ENCODE measurements at places on chromosomes 13 and 19.

DNA sequence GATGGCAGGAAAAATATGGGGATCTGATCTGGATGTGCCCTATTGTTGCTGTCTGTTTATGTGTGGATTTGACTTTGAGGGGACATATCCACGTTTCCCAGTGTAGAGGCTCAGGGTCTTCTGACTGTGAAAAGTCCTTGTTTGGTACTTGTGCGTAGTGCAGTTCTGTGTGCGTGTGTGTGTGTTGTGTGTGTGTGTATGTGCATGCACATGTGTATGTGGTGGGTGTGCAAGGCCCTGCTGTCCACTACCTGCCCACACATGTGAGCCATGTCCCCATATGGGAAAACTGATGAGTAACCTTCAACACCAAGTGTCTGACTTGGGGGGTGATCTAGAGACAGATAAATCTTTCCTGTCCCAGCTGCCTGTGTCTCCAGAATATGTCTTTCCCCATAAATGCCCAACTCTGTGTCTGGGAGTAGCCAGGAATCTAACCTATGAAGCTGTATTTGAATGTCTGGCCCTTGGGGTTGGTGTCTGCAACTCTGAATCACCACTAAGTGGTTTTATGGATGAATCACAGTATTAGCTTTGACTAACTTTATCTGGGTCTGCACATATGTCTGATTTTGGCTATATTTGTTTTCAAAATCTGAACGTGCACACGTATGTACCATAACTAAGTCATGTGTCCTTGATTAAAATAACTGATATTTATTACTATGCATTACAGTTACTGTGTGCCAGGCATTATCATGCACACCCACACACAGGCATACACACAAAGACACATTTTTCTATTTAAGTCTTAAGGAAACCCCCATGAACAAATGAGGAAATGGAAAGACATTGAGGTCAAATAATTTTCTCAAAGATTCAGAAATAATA is 17.4 kb downstream of the KLK2 start:
- DNase-seq, result no peak

DNA sequence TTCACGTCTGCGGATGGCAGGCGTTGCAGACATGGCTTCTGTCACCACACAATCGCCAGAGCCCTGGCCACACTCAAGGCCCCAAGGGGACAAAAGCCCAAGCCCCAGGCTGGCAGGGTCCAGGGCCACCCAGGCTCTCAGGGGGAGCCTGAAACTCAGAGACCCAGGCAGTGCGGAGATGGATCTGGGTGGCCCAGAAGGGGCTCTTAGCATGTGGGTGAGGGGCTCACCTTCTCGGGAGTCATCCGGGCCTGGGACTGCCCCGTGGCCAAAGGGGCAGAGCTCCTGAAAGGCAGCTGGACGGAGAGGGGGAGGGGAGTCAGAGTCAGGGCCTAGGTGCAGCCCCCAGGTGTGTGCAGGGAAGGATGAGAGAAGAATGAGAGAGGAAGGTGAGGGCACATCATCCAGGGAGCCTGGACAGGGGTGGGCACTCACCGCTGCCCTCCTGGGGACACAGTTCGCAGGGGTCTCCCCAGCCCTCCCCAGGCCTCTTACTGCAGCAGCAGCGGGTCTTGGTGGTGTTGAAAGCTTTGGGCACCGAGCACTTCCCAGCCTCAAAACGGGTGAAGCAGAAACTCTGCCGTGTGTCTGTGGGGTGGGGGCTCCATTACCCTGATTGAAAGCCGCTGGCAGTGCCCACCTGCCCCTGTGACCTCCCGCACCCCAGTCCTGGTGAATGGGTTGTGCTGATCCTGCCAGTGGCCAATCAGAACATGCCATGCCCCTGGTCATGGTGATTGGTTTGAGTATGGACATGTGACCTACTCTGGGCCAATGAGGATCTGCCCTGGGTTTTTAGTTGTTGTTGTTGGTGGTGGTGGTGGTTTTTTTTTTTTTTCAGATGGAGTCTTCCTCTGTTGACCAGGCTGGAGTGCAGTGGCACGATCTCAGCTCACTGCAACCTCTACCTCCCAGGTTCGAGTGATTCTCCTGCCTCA is 37.4 kb downstream of the CCL25 start:
- no peak for DNase-seq

DNA sequence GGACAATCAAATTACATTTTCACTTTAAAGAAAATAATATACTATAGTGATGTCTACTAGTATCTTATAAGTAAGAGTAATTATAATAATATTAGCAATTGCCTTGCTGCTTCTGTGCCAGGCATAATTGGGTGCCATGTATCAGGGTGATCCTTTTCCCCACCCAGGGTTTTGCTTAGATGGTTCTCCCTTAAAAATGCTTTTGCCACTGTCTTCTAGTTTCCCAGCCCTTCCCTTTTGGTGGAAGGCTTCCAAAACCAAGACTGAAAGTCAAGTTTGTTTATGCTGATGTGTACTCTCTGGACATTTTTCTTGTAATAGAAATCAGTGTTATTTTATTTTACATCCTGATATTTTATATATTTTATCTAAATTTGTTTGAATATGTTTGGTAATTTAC is 77.8 kb downstream of the ITGBL1 start:
- no peak for DNase-seq

- no peak for DNase-seq
Measured at GRCh38 chr13:44275381-44275780, 98.2 kb upstream of the SERP2 start.

GRCh38 chr19:3163230-3163886 is 15.2 kb upstream of the S1PR4 start:
- DNase-seq, result peak; percentile 86

DNA sequence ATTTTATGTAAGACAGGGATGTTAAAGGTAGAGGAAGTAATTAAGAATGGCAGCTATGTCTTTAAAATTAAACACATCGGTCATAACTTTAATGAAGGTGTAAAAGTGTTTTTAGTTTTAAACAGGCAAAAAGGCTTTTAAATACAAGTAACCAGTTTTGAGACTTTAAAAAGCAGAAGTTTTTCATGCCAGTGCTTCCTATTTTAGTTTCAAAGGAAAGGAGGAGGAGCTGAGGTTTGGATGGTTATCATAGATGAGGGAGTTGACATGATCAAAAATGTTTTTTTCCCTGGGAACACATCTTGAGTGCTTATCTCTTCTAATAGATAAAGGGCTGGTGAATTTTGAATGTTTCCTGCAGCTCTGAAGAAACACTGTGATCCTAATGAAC is 42.9 kb downstream of the LRCH1 start:
- no peak for DNase-seq

- DNase-seq, result peak; percentile 86
Measured at GRCh38 chr13:30923418-30923817, 9.0 kb upstream of the TEX26 start.

GRCh38 chr19:43809762-43810696 is 7.8 kb upstream of the LYPD5 start:
- DNase-seq, result no peak

GRCh38 chr13:45393941-45394570 is 24.1 kb downstream of the SLC25A30 start:
- peak; percentile 36 for DNase-seq

DNA sequence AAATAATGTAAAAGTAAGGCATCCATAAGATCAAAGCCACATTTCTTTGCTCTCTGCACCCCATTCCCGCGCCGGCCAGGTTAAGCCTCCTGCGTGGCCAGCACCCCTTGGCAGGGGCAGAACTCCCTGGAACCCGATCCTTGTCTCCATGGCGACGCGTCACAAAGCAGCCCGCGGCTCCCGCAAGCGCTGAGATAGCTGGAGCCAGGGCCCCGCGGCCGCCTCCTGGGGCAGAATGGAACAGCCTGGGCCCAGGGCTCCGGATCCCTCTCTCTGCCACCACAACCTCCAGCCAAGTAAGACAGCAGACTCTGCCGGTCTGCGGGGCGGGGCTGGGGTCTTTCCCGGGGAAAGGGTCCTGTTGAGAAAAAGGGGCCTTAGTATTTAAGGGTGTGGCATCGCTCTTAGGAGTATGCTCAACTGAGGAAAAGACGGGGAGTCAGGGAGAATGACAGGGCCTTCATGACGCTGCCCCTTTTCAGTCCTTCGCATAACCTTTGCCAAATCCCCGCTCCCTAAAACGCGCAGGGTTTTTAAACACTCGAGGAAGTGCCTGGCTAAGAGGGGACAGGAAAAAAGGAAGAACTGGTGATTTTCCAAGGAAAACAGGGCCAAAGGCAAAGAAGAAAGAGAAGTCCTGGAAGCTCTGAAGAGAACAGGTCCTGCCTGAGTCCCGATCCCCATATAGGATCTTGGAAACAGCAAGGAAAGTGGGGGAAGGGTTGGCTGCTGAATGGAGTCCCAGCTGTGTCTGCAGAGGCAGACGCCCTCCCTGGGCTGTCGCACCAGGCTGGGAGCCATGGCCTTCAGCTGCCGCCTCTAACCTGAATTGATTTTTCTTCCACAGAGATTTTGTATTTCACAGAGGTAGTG is at the start of gene TEX26:
Gene TEX26, plus strand, starts transcription at position 176 of the 873 bp plus-strand sequence. Its CDS starts 60 bp downstream, at position 236.
- DNase-seq, result no peak

DNA sequence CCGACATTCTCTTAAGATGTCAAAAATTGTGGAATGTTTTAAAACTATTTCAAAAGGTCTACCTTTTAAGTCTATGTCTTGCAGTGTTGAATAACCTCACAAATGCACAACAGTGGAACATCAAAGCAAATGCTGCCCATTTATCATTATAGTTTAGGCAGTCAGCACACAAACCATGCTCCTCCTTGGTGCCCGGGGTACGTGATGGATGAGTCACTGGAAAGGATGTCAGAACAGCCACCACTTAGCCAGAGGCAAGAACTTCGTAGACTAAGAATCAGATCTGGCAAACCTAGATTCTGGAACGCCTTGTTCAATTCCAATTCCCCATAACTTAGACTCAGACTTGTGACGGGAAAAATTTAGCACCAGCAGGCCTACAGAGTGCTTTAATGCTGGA is 343.6 kb downstream of the FGF9 start:
- DNase-seq, result no peak

GRCh38 chr13:75216038-75216437 is 265.9 kb downstream of the TBC1D4 start:
- DNase-seq, result no peak

- no peak for DNase-seq
Measured at GRCh38 chr19:15759962-15760565, 22.3 kb downstream of the OR10H3 start.

DNA sequence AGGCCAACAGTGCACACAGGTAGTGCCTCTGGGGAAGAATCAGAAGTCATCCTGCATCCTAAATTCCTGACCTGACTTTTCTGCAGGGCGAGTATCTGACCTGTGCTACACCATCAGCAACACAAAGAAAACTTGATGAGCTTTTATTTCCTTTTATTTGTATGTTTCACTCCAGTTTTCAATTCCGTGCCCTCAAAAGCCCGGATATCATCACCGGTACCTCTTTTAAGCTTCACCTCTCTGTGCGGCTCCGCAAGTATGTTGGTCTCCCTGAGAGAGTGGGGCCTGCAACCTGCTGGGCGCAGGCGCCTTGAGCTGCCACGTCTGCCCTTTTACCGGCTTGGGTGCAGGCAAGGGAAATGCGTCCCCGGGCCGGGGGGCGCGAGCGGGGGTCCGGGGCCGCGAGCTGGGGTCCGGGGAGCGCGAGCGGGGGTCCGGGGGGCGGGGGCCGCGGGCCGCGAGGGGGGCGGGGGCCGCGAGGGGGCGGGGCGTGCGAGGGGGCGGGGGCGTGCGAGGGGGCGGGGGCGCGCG is 4.3 kb upstream of the DUXA start:
- DNase-seq, result no peak

DNA sequence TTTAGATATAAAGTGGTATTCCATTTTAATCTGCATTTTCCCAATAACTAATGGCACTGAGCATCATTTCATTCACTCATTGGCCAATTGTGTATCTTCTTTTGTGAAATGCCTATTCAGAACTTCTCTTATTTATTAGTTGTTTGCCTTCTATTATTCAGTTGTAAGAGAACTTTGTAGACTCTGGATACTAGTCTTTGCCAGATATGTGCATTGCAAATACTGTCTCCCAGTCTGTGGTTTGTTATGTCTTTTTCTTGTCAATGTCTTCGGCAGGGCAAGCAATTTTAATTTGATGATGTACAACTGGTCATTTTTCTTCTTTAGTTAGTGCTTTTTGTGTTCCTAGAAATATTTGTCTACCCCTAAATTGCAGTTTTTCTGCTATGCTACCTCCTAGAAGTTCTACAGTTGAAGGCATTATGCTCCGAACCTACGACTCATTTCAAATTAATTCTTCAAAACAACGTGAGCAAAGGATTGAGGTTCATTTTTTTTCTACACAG is 115.9 kb downstream of the TSHZ3 start:
- DNase-seq, result no peak

DNA sequence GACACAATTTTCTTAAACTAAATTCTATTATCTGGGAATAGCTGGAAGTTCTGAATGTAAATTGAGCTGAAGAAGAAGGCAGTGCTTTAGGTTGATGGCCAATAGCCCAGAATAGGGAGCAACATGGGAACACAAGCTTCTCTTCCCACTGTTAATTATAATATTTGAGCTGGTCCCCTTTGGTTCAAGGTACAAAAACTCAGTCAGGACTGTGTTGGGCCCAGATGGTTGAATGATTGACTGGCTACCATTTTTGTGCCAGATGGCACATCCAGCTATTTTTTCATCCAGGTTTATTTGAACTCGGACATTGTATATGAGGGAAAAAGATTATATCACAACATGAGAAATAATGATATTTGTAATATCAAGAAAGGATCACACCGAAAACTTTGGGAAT is 458.9 kb downstream of the SLITRK1 start:
- DNase-seq, result peak; percentile 2

- DNase-seq, result no peak
Measured at GRCh38 chr19:48672994-48673393, at the start of gene NTN5. Gene NTN5, minus strand, starts transcription at chr19:48673017. Its CDS starts 2,031 bp downstream, at chr19:48670986.

GRCh38 chr19:55193481-55193880 is 13.4 kb upstream of the SYT5 start:
- DNase-seq, result no peak

DNA sequence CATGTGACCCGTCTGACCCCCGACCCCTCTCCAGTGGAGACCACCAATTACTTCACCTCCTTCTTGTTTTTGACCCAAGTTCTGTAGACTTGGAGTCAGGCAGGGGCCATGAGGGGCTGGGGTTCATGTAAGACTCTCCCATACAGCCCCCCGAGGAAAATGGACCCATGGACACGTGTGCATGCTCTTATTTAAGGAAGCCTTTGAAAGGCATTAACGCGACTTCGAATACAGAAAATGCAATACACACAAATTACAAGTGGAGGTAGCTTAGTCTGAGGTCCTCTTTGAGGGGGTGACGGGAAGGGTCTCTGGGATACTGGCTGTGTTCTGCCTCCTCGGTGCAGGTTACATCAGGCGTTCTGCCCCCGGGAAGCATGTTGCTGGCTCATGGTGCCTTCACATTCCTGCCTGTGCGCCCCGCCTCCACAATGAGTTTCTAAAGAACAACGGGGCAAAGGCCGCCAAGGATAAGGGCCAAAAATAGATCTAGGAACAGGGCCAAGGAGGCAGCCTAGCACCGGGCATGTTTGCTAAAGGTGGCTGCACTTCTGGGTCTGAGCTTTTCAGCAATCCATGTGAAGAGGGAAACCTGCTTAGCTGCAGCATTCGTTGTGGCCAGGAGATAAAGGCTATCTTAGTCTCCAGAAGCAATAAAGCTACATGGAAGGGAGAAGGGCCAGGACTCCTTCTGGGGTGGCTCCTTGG is 54.5 kb downstream of the RAB20 start:
- DNase-seq, result no peak
